ENCODE measurements at places on chromosomes 13 and 19. TPM values are rescaled to one million over a fixed set of nuclear protein-coding genes. Genes with fewer than 3 reads are reported as not detected.

DNA sequence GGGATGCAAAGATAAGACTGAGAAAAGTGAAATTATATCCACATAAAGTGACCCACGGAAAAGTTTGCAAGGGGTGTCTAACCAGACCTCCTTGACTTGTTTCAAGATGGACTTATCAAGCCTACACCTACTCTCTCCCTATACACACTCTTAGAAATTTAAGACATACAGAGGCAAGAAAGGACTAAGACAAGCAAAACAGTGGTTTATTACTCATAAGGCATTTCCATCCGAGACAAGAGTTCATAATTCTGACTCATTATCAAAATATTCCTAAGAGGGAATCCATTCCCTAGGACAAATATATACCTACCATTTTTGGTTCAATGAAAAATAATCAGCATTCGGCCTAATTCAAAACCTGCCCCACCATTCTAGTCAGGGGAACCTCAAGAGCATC, 232.6 kb upstream of the GPC6 start:
- no peak for DNase-seq

DNA sequence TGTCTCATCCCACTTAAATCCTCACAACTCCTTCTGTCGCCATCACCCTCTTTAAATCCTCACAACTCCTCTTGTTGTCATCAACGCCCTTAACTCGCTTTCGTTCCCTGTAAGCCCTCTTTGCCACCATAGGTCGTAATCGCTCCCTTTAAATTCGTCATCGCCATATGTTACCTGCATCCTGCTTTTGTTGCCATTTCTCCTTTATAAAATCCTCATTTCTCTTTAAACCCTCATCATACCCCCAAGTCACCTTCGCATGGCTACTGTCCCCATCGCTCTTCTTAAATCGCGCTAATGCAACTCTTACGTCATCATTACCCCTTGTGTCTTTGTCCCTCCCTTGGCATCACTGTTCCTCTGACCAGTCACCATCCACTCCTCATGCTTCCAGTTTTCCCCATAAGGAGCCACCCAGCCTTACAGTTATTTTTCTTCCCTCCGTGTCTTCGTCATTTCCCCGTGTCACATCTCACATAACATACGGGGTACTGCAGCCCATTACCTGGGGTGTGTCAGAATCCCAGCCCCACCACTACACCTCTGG, 539 bp downstream of the PLD3 start:
- peak; percentile 8 for DNase-seq

GRCh38 chr13:111117289-111117688, 2.2 kb downstream of the ARHGEF7 start:
- no peak for DNase-seq

DNA sequence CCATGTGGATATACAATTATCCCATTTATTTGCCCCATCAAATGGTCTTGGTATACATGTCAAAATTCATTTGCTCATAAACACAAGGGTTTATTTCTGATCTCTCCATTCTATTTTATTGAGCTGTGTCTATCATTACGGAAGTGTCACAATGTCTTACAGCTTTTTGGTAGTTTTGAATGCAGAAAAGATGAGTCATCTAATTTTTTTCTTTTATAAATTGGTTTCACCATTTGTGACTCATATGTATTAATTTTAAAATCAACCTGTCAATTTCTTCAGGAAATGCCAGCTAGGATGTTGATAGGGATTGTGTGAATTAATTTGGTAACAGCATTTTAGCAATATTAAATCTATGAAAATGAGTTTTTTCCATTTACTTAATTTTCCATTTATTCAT, 2549.4 kb downstream of the PCDH9 start:
- DNase-seq: no peak

- DNase-seq: no peak
Measured at GRCh38 chr13:31119966-31120700, 41.6 kb downstream of the HSPH1 start.

GRCh38 chr19:18491995-18492953, 29.6 kb downstream of the ELL start:
- no peak for DNase-seq

- DNase-seq: no peak
Measured at GRCh38 chr19:40608240-40608621, 7.1 kb downstream of the LTBP4 start.

GRCh38 chr19:2151339-2152229, at the start of gene AP3D1:
AP3D1 (minus strand) TSS chr19:2151566; CDS start chr19:2151334, 232 bp downstream.
- peak; percentile 98 for DNase-seq

GRCh38 chr19:11767633-11768133, 883 bp downstream of the ZNF441 start:
- peak; percentile 72 for DNase-seq

DNA sequence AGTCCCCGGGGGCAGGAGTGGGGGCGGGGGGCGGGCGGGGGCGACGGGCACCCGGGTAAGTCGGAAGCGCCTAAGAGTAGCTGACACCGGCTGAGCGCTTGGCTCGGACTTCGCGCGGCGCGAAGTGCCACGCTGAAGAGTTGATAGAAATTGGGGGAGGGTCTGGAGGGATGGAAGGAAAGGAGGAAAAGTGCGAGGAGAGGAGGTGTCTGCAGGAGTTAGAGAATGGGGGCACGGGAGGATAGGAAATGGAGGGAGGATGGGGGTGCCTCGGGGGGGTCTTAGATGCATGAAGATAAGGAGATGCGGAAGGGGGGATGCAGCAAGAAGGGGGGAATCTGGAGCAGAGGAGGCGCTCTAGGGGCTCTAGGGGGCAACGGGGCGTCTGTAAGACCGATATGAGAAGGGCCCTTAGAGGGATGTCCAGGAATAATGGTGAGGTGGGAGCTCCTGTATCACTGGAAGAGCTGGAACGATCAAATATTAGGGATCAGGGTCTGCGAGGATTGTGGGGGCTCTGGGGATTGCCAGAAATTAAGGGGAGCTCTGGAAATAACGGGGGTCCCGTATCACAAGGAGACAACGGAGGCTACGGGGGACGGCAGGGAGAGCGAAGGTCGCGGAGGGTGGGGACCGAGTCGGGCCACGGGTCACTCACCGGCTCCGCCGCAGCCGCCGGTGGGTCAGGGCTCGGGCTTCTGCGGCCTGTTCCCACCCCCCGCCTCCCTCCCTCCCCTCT, at the start of gene MYPOP:
Gene MYPOP, minus strand, starts transcription at position 702 of the 739 bp plus-strand sequence. CDS start 840 bp downstream, outside the sequence.
- no peak for DNase-seq

DNA sequence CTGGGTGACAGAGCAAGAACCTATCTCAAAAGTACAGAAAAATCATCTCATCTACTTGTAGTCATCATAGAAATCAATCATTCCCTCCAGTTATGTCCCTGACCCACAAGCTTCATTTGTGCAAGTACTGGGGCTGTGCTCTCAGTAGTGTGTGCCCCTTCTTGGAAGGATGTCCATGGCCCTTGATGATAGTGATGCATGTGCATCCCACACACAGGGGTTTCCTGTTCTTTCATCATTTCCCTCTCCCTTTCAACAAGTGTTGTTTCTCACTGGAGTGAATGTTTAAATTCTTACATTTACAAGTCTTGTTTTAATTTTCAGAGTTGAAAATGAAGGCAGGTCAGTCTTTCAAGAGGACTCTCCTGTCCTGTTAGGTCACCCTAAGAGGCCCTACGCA, 1.5 kb downstream of the LGALS13 start:
- DNase-seq: no peak

- no peak for DNase-seq
Measured at GRCh38 chr13:64640002-64640401, 2590.1 kb downstream of the PCDH9 start.

- no peak for DNase-seq
Measured at GRCh38 chr13:38346764-38347163, 2.9 kb upstream of the UFM1 start.

DNA sequence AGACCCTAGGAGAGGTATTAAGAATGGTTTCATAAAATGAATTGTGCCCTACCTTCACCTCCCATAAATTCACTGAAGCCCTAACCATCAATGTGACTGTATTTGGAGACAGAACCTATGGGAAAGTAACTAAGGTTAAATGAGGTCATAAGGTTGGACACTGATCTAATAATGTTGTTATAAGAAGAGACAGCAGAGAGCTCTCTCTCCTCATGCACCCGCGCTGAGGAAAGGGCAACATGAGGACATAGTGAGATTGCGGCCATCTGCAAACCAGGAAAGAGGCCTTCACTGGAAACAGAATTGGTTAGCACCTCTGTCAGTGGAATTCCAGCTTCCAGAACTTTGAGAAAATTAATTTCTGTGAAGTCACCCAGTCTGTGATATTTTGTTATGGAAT, 1396.1 kb upstream of the MIR17HG start:
- DNase-seq: no peak

GRCh38 chr19:46656541-46656940, 4.4 kb downstream of the DACT3 start:
- no peak for DNase-seq

DNA sequence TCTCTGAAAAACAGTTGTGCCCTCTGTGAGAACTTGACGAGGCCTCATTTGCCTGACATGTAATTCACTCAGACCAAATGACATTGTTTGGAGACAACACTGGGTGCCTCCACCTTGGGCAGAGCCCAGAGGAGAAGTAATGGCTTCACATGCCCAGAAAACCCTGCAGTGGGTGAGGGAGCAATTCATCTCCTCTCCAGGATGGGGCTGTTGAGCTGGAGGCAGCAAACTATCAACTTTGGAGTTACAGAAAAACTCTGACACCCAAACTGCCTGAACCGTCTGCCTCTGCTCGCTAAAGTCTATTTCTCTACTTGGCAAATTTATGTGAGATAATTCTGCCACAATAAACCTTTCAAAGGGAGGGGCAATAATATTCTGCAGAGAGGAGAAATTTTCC, 146.9 kb downstream of the DCLK1 start:
- no peak for DNase-seq

DNA sequence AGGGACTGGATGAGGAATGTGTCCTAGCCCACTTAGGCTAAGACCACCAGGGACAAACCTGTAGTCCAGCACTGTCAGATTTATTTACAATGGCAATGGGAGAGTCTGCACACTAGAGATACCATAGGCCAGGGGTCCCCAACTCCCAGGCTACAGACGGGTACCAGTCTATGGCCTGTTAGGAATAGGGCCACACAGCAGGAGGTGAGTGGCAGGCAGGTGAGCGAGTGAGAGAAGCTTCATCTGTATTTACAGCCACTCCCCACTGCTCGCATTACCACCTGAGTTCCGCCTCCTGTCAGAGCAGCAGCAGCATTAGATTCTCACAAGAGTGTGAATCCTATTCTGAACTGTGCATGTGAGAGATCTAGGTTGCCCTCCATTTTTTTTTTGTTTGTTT, 2.4 kb downstream of the THAP8 start:
- DNase-seq: no peak

DNA sequence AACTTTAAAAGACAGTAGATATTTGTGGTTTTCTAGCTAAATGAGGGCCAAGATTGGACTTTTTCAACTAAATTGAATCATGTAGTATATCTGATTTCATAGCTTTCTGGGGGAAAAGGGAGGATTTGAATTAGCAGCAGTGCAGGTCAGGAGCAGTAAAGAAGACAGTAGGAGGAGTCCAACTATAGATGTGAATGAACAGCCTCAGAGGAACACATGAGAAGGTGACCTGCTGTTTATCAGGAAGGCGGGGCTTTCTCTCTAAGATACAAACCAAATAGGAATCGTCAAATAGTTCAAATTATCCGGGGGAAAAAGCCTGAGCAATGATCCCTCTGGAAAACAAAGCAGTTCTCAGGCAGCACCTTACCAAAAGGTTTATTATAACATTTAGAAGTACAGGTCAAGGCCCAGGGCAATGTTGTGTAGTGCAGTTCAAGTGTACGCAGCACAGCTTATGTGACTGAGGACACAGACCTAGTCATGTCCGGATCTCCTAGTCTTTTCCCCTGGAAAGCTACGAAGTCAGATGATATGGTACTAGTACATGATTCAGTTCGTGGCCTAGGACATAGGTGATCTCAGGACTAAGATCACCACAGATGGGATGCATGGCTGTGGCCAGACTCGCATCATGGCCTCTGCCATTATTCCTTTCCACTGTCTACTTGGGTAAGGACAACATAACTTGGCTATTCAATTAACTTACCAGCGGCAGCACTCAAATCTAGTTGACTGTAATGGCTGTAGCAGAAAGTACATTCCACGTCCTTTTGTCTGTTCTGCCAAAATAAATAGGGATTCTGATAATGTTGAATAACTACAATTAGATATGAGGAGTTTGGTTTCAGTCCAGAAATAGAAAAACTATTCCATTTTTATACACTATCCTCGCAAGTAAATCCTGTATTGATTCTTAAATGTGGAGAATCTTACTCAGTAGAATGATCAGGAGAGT, 40.3 kb downstream of the MPHOSPH8 start:
- no peak for DNase-seq

- DNase-seq: peak; percentile 52
Measured at GRCh38 chr19:12721656-12722565, 1.8 kb downstream of the TNPO2 start.

DNA sequence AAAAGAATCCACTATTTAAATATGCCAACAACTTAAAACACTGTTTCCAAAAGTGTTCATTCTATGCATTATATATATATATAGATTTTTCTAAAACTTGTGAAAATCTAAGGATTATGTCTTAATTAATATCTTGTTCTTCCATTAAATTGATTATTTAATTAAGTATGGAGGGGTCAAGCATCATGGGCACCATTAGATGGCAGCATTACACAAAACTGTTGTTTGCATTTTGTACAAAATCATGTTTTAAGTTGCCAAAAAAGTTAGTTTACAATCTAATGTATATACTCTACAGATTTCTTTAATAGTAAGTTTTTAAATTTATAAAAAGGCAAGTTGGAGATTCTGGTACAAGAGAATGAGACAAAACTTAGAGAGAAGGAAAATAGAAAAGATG, 213.2 kb upstream of the EDNRB start:
- no peak for DNase-seq

GRCh38 chr13:91464336-91464735, 65.9 kb downstream of the GPC5 start:
- no peak for DNase-seq

DNA sequence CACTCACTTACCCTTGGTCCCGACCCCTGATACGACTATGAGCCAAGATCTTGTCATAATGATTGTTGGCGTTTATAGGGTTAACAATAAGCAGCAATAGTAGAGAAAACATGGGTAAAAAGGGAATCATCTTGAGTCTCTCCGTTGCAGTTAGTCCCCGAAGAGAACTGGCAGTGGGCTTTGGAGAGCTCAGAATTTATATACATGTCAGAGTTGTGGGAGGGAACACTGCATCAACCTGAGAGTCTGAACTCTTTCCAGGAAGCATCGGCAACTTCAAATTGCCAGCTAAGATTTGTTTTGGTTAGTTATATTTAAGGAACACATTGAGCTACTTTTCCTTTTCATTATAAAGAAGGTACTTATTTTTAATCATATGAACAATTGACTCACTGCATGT, at the start of gene POSTN:
Gene POSTN, minus strand, starts transcription at position 172 of the 400 bp plus-strand sequence. Its CDS starts 42 bp downstream, at position 130.
- no peak for DNase-seq

DNA sequence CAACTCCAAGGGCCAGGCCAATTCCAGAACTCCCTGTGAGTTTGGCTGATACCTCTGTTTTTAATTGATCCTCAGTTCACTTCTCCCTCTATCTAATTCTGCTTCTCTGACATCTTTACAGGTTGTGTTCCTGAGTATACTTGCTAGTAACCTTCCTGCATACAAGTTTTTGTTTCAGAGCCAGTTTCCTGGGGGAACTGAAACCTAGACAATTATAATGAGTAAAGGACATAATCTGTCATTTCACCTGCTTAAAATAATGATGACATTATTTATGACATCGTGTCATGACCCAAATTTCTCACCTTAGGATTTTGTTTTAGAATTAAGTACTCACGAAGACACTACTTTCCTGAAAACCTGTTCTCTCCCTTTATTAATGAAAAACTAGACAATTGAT, 12.5 kb upstream of the MYCBP2 start:
- DNase-seq: no peak

SERP2 gene
- not detected for polyA plus RNA-seq

ZNF570 gene
- polyA plus RNA-seq: 1.4 TPM

FOXO1 gene
- polyA plus RNA-seq: 10.9 TPM

CCL25 gene
- polyA plus RNA-seq: not detected

AMER2 gene
- not detected for polyA plus RNA-seq

RAB4B gene
- 5.4 TPM for polyA plus RNA-seq

DCT gene
- not detected for polyA plus RNA-seq
